ENCODE measurements at places on chromosomes 7 and 10. TPM values are rescaled to one million over a fixed set of nuclear protein-coding genes. Genes with fewer than 3 reads are reported as not detected.

The PNLIPRP2 gene
- total RNA-seq = not detected

The FFAR4 gene
- total RNA-seq = not detected

The AGR2 gene
- total RNA-seq = not detected

- no peak for DNase-seq
Observed at GRCh38 chr7:54992871-54993475, 25.8 kb upstream of the EGFR start.

GRCh38 chr10:89621438-89621837 is 23.6 kb downstream of the PANK1 start:
- DNase-seq = no peak

DNA sequence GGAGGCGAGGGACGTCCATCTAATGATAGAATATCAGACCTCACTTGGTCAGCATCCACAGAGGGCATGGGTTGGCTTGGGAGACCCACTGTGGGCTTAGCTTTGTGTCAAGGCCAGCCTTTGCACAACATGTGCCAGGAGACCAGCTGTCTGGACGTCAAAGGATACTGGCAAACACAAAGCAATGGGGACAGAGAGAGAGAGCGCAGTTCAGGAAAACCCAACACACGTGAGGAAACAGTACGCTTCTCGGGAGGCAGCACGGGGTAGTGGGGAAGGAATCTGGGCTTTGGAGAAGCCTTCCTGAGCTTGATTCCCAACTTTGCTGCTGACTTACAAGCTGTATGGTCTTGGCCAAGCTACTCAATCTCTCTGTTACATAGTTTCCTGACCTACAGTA is 14.7 kb downstream of the PRLHR start:
- no peak for DNase-seq

- DNase-seq = peak; percentile 41
Observed at GRCh38 chr10:114821915-114822443, 399 bp downstream of the FHIP2A start.
